Iris pigment epithelial cell (primary cell): ENCODE measurements at places on chromosomes 1 and 21.

- peak; percentile 1 for DNase-seq
These were observed 72.4 kb downstream of the ELAVL4 start for GRCh38 chr1:50181027-50181663.

- no peak for DNase-seq
These were observed 86.0 kb downstream of the CASZ1 start for GRCh38 chr1:10710489-10710888.

DNA sequence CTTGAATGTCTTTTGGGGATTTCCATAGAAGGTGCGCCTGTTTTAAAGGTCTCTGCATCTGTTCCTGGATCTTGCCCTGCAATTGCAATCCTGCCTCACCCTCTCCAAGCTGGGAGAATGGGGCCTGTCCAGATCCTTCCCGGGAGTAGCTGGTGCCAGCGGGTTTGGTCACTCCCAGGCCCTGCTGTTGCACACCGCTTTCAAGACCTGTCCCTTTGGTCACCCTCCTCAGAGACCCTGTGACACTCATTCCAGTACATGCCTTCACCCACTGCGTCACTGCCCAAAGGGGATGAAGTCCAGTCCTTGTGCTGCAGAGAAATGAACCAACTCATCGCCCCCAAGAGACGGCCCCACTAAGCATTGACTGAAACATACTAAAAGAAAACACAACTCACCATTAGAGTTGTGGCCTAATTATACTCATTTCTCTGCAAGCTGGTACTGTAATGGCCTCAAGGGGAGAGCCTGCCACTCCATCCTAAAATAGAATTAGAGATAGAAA, 1.9 kb upstream of the IRF2BP2 start:
- DNase-seq, result no peak

DNA sequence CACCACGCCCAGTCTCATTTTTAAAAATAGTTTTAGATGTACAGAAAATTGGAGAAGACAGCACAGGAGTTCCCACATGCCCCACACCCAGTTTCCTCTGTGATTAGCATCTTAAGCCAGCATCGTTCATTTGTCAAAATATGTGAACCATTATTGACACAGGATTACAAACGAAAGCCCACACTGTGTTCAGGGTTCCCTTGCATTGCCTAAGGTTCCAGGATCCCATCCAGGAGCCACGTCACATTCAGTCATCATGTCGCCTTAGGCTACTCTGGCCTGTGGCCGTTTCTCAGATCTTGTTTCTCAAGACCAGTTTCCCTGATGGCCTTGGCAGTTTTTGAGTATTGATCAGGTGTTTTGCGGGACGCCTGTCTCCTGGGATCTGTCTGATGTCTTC, 34.7 kb upstream of the TNFRSF1B start:
- DNase-seq, result peak; percentile 41

DNA sequence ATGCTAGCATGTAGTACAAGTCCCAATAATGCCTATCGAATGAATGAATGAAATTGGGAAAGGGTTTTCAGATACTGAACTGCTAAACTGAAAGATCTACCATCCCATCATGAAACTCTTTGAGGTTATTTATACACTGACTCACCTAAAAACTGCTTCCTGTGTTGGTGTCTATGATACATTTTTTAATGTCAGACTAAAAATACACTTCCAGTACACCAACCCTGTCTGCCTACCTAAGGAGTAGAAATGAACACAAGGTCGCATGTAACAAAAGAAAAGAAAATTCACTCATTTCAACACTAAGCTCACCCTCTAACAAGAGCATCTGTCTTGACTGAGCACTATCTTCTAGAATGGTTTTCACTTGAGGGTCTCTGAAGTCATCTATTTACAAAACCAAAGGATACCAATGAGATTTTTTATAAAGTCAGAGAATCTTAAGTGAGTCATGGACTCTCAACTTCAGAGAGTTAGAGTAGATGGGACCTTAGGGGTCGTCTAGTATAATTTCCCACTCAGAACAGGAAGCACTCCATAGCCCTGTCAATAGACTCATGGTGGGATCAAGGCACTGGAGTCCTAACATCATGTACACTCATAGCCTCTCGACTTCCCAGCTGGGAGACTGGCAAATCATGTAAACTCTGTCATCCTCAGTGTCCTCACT, 53.4 kb downstream of the WLS start:
- DNase-seq, result peak; percentile 70

GRCh38 chr1:221458447-221459156, 283.3 kb downstream of the DUSP10 start:
- peak; percentile 74 for DNase-seq

DNA sequence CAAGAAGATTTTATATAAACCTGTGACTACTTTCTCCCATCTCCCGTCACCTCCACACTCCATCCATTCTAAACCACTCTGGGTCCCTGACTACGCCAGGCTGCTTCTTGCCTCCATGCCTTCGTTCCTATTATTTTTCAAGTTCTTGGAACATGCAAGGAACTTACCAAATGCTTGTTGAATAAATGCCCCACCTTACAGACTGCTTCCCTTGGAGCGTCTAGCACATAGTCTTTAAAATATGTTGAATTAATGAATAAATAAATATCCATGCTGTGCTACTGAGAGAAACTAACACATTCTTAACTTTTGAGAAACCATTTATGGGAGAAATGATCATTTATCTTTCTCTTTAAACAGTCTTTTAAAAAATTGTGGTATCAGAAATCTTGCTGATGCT, 27.6 kb downstream of the VTCN1 start:
- DNase-seq, result no peak

DNA sequence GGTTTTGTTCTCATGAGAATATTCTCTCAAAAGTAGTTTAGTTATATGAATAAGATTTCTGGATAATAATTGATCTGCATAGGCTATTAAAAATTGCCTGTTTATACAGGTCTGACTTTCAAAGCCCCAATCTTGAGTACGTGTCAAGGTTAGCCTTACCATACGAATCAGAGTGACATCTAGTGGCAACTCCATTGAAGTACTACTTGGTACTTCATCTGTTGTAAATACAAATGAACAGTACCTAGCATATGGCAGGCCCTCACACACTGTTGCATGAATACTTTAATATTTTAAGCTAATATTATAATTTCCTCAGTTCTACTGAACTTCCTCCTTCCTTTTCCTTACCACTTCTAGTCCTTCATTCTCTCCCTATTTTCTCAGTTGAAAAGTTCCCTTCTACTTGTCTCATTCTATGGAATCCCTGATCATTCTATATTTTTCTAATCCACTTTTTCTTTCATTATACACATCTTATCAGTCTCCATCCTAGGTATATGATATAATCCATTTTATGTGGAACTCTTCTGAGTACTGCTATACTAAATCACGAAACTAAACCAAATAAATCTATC, 101.2 kb downstream of the AKT3 start:
- DNase-seq, result peak; percentile 88

GRCh38 chr1:47713333-47713953, 275.6 kb downstream of the FOXD2 start:
- no peak for DNase-seq

DNA sequence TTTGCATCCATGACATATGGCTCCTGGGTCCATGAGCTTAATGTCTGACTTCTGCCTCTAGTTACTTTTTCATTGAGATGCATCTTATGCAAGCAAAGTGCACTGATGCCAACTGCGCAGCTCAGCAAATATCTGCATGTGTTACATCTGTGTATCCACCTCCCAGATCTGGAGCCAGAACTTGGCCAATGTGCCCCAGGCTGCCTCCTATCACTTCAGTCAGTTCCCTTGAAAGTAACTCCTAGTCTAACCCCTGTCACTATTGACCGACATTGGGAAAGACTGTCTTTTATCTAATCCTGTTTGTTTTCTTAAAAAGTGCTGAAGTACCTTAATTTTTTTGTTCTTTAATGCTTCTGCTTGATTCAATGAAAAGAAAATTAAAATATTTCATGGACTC, 19.3 kb upstream of the UBL4B start:
- DNase-seq, result no peak

- peak; percentile 62 for DNase-seq
These were observed 102.7 kb upstream of the C21orf91 start for GRCh38 chr21:17921579-17922530.

- DNase-seq, result no peak
These were observed 16.3 kb upstream of the L1TD1 start for GRCh38 chr1:62178372-62178771.

GRCh38 chr1:10400013-10400412, 1.1 kb downstream of the PGD start:
- DNase-seq, result no peak

- DNase-seq, result no peak
These were observed 7.8 kb downstream of the KCNJ10 start for GRCh38 chr1:160062230-160062532.

GRCh38 chr1:204405988-204406387, 5.6 kb downstream of the PPP1R15B start:
- DNase-seq, result no peak

DNA sequence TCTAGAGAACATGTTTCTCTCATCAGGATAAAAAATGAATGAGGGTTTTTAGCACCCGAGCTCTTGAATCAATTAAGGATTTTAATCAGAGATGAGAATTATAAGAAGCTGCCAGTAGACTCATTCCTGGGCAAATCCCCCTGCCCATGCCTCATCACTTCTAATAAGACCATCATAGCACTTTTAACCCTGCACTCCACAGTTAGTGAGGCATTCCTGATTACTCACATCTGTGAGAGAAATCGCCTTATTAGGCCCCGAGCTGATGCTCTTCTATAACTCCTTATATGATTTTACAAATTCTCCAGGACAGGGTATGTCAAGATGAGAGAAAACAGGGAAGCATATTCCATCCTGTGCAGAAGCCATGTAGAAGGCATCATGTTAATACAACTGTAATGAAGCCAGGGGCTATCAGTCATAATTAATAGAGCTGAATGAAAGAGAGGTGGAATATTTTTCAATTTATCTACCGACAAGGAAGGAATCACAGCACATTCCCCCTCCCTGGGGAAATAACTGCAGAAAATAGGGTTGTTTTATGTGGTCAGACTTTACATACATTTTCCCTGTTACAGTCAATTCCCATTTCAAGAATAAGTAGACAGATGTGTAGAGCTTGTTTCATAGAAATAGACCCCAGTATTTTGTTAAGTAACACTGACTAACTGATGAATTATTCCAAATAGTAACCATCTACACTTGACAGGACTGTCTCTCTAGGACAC, 272.7 kb downstream of the HHIPL2 start:
- no peak for DNase-seq

DNA sequence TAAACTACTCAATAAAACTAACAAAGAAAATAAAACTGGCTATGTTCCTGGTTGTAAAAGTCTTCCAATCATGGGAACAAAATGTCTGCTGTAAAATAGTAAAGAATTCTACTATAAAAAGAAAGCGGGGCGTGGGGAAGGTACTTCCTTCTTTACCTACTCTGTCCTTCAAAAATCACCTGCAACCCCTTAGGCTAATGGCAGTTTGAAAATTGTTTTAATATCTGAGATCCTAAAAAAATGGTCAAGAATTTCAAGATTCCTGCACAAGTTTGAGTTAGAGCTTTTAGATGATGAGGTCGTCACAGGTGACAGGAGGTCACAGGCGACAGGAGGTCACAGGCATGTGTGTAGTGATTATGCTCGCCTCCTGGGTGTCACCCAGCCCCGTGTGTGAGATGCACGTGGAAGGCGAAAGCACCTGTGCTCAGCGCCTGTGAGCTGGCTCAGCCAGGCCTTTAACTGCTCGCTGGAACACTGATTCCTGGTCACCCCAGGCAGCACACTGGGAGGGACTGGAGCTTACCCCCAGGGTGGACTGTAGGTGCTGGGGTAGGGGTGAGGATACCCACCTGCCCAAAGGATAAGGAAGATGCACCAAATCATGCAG, 18.6 kb upstream of the TMPRSS2 start:
- no peak for DNase-seq

- peak; percentile 24 for DNase-seq
These were observed 104.6 kb downstream of the ENAH start for GRCh38 chr1:225548140-225548857.

DNA sequence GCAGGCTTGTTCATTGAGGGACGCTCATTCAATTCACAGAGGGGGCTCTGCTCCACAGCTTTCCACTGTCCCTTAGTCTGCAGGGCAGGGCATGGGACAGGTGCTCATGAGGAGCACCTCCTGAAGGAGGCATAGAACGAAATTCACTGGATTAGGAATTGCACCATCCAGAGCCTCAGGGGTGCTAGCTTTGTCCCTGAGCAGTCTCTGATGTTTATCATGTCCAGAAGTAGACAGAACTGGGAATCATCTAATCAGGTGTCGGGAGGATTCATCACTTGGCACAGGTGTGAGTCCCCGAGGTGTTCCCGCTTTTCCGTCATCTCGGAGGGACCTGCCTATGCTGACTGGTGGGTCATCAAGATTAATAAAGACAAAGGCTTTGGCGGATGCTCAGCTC, 321.4 kb downstream of the AJAP1 start:
- DNase-seq, result no peak

- no peak for DNase-seq
These were observed 11.0 kb upstream of the FCGR2A start for GRCh38 chr1:161494091-161494735.

GRCh38 chr21:29715089-29715488, 224.7 kb downstream of the GRIK1 start:
- DNase-seq, result no peak

- DNase-seq, result no peak
These were observed 53.1 kb downstream of the LMX1A start for GRCh38 chr1:165303386-165303785.

GRCh38 chr1:157849229-157849875, 7.7 kb upstream of the CD5L start:
- no peak for DNase-seq

DNA sequence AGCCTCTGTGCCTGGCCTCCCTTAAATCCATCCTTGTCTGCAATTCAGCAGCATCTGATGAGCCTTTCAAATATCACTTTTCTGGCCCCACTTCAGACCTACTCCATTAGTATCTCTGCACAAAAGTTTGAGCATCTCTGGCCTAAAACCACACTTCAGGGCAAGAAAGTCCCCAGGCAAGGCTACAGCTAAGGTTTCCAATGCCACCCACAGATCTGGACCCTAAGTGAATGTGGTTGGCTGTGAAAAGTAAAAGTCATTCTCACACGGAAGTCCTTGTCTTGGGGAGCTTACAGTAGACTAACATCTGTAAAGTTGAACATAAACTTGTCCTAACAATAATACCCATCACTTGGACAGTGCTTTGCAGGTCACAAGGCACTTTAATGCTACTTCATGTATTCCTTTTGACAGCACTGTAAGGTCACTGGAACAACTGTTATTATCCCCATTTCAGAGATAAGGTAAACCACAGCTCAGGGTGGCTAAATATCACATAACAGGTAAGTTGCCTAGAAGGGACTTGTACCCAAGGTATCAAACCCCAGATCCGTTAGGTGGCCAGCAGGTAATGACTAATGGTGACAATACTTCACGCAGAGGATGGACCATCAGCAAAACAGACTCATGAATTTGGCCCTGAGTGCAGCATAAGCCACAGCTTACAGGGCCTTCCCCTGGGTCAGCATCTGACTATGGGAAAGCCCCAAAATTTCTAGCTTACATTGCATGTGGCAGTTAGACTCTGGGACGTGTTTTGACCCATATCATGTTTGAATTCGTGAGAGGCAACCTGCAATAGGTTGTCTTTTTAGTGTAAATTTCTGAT, 356.0 kb downstream of the HHAT start:
- no peak for DNase-seq

DNA sequence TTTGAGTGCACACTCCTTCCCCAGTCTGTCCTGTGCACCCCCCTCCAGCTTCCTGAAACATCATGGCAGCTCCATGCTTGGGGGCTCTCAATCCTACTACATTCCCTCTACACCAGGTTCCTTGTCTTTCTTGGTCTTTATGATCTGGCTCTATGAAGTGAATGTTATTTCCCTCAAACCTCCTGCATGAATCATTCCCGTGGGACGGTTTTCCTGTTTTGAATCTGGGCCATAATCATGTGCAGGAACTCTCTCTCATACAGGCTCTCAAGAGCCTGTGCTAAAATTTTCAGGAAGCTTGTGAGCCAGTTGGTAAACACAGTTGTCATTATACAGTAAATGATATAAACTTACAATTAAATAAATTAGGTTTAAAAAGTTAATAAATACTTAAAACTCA, 89.8 kb upstream of the KCNE2 start:
- peak; percentile 26 for DNase-seq
